ENCODE measurements at places on chromosomes 6 and 20. TPM values are rescaled to one million over a fixed set of nuclear protein-coding genes. Genes with fewer than 3 reads are reported as not detected.

PROKR2 gene
- total RNA-seq, result not detected

TNFRSF21 gene
- total RNA-seq, result 2.5 TPM

DNA sequence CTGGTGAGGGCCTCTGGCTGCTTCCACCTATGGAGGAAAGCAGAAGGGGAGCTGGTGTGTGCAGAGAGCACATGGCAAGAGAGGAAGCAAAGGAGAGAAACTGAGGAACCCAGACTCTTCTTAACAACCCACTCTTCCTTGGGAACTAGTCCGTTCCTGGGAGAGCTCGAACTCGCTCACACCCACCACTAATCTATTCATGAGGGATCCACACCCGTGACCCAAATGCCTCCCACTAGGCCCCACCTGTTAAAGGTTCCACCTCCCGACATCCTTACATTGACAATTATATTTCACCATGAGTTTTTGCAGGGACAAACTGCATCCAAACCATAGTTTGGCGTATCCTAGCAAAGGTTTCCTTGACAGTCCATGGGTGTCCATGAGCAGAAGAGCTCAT lies 123.2 kb downstream of the TBC1D7 start:
- DNase-seq, result no peak

DNA sequence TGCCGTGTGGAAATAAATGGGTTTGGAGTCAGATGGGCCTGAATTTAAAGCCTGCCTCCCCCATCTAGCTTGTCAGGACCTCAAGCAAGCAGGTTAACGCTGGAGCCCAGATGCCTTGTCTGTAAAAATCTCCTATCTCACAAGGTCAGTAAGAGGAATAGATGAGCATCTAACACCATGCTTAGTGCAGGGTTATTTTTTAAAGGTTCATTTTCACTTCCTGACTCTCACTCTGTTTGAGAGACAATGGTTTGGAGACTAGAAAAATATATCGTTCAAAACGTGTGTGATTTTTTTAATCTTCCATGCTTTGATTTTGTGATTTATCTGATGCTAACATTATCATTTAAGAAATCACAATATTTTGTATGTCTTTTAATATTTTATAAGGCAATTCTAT lies 114.0 kb upstream of the TAB2 start:
- DNase-seq, result no peak

DNA sequence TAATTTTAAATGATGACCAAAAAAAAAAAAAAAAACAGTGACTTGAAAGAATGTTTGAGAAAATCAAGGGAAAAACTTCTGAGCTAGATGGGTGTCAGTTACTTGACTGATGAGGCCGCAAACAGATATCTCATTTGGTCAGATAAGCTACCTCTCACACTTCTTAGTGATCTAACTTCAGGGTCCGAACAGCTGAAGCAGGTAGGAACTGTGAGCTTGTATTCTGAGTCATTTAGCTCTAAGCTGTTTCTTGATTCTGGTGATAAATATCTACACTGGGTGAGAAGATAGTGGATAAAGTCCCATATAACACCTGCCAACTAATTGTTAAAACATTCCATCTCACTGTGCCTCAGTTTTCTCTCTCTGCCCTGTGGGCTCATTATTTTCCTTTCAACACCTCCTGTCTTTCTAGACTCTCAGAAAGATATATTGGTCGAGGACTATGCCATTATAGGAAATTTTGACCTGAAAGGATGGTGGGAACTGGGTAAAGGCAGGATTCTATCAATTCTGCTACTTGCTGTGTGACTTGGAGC lies 7.7 kb downstream of the KIF3B start:
- DNase-seq, result no peak

DNA sequence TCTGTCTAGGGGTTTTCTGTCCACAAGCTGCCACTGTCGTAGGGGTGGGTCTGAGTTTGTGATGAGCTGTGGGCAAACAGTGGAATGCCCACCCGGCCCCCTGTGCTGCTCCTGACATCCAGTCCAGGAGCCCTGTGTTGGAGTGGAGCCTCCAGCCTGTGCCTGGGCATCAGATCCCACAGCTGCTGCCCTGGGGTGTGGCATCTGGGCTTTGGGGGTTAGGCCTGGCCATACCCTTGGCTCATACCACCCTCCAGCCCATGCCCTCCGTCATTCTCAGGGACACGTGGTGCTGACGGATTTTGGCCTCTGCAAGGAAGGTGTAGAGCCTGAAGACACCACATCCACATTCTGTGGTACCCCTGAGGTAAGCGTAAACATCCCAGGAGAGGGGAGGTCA lies 12.9 kb downstream of the SGK2 start:
- DNase-seq, result no peak

DNA sequence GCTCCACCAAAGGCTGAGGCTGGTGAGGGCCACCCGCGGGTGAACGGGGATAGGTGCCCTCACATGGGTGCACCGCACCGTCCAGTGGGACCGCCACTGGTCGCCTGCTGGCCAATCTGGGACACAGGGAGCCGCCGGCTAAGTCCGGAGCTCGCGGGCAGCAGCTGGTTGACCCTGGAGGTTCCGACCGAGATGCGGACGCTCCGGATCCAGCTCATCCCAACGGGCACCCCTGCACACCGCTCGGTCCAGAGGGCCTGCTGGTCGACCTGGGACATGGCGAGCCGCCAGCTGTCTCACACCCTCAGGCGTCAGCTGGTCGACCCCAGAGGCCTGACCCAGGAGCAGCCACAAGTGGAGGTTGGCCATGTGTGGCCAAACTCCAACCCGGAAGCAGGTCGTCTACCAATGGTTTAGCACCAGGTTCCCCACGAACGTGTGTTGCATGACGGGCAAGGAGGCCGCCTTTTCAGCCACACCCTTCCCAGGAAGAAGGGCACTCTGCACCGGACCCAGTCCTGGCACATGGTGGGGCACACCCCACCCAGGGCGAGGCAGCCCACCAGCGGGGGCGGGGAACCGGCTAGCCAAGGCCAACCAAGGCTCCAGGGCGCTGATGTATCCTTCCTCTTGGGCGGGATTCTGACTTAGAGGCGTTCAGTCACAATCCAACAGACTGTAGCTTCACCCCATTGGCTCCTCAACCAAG lies 746.0 kb upstream of the DEFB115 start:
- no peak for DNase-seq

- DNase-seq, result peak; percentile 33
These were observed 100.7 kb downstream of the RIN2 start for GRCh38 chr20:19858466-19859371.
